ENCODE measurements at places on chromosomes 2 and 18. TPM values are rescaled to one million over a fixed set of nuclear protein-coding genes. Genes with fewer than 3 reads are reported as not detected.
A peak's percentile ranks its signal among the peaks of the same experiment; 100 is the strongest.

DNA sequence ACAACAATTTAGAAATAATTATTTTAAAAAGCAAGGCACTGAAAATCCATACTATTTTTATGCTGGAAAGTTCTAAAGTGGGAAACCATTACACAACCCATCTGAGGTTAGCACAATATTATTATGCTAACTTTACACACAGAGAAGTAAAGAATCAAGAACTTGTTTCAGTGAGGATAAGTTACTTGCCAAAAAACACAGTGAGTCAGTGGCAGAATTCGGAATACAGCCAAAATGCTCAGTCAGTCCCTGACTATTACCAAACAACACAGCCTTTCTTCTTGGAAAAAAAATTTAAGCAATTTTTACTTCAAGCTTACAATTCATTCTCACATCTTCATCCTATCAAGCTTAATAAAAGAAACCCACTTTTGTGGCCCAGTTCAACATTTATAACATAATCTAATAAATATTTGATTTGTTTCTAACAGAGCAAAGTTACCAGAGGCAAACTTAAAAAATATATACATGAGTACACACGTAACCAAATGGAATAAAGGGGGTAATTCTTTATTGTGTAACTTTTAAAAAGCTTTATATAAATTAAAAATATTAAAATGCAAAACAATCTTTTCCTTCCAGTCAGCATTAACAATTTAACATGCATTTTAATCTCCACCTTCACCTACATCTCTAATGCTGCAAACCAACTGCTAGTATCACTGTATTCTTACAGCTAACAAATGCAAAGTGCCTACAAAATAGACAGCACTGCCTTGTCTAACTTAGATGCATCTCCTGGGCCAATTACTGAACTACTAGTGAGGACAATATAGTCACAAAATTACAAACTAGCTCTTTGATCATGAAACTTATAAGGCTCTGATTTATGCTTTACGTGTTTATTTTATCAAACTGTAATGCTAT is 55.2 kb downstream of the CCDC88A start:
- peak; percentile 75 for DNase-seq

DNA sequence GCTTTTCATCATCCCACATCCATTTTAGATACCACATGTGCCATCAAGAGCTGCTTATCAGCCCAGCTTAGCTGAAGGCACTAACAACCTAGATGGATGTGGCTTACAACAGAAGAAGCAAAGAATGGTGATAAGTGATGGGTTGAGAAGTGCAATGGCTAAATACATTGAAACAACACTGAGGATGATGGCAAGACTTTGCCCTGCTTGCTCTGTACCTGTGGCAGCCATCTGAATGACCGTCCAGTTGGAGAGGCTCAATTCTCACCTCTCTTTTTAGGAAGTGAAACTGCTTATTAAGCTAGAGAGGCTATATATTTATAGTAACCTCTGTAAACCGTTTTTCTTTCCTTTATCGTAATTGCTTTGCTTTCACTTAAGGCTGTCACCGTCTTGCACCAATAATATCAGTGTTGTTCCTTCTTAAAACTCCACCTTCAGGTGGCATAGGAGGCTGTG is 5.7 kb downstream of the GPATCH11 start:
- DNase-seq = no peak

- no peak for DNase-seq
Observed at GRCh38 chr18:57080479-57080878, 66.4 kb upstream of the BOD1L2 start.

DNA sequence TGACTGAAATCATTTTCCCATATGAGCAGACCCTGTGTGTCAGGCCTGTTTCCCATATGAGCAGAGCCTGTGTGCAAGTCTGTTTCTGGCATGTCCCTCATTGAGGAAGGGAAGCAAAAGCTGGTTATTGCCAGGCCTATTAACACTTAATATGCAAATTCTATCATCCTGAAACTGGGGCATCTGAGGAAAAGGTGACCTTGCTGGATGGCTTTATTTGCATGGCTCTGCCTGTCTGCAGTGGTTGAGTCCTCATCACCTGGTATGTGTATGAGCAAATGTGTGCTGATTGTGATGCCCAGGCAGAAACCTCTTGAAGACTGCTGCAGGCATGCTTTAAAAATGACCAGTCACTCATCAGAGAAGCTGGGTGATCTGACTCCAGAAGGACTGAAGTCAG is 31.2 kb downstream of the EIF4E2 start:
- DNase-seq = no peak

DNA sequence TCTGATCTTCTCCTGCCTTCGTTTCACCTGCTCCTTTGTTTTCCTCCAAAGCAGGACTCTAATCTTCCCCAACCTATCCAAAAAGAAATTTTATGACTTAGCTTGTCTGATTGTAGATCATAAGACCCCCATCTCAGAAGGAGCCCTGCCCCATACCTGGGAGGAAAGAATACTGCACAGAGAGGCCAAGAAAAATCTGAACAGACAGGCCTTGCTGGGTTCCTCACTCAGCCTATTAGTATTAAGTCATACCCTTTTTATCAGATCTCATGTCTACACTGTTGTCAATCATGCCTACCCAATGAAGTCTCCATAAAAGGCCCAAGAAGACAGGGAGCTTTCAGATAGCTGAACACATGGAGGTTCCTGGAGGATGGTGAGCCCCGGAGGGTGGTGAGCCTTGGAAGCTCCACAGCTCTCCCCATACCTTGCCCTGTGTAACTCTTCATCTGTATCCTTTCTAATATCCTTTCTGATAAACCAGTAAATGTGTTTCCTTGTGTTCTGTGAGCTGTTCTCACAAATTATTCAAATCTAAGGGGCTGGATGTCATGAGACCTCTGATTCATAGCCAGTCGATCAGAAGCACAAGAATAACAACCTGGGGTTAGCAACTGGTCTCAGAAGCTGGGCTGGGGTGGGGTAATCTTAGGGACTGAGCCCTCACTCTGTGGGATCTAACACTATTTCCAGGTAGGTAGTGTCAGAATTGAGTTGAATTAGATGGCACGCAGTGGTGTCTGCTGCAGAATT is 108.8 kb downstream of the SPOPL start:
- DNase-seq = no peak

Gene SCYGR2
- not detected for total RNA-seq

DNA sequence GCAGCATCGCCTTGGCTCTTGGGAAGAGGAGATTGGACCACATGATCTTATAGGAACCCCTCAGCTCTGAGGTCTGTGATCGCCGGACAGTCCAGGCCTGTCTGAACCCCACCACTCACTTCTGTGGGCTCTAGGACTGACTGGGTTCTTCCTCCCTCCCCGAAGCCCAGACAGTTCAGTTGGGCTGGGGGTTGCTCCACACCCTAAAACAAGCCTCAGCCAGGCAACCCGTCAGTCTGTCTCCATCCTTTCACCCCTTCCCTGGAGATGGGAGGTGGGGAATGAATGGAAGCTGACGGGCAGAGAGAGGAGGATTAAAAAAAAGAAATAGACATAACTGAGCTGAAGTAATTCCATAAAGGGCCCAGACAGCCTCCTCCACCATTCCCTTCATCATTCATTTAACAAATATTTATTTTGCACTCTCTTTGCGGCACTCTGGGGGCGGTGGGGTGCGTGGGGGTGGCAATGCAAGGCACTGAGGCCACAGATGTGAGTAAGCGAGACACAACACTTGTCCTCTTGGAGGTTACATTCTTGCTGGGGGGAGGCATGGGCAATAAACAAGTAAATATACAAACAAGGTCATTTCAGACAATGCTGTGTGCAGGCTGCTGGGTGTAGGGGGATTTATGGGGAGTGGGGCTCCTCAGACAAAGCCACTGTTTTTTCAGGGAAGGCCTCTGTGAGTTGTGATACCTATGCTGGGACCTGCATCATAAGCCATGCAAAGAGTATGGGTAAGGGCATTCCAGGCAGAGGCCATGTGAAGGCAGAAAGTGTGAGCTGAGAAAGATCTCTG is 12.9 kb downstream of the WNT10A start:
- DNase-seq = no peak

- no peak for DNase-seq
Observed at GRCh38 chr2:70002241-70002899, 40.9 kb upstream of the ASPRV1 start.

Data from occipital lobe (tissue), 3 donors.